Left cardiac atrium (tissue), 4 donors: ENCODE measurements at places on chromosomes 3 and 15. TPM values are rescaled to one million over a fixed set of nuclear protein-coding genes. Genes with fewer than 3 reads are reported as not detected.
A peak's percentile ranks its signal among the peaks of the same experiment; 100 is the strongest.

UBAP1L gene
- 2.9 TPM for total RNA-seq

DNA sequence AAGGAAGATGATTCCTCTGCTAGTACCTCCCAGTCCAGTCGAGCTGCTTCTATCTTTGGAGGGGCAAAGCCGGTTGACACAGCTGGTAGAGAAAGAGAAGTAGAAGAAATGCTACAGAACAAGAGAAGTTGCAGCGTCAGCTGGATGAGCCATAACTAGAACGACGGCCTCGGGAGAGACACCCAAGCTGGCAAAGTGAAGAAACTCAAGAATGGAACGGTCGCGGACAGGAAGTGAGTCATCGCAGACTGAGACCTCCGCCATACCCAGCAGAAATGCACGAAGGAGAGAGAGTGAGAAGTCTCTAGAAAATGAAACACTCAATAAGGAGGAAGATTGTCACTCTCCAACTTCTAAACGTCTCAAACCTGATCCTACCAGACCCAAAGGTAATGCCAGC lies 19.0 kb upstream of the PARP14 start:
- no peak for DNase-seq

CSTA gene
- total RNA-seq = 3.8 TPM

- DNase-seq = no peak
Observed at GRCh38 chr3:167787440-167787839, 51.9 kb downstream of the SERPINI1 start.

CGNL1 gene
- total RNA-seq = 26.0 TPM

GRCh38 chr3:178494386-178494785 lies 41.9 kb upstream of the KCNMB2 start:
- DNase-seq = no peak

TRPM1 gene
- total RNA-seq = 0.24 TPM

CERS3 gene
- 0.18 TPM for total RNA-seq

DNA sequence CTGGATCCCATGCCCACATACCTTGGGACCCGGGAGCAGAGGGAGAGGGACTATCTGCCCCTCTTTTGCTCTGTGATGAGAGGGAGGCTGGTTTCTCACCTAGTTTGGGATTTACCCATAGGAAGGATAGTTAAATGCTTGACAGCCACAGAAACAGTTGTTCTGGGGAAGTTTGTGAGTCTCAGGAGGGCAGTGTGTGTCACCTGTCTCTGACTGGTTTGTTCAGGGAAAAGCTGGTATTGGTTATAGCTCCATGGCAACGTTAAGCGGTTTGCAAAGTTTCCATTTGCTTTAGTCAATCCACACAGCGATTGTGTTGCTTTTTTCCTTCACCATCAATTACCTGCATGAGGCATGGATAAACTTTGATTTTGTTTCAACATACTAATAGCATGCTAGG lies 3.7 kb upstream of the TMED3 start:
- DNase-seq = no peak

DNA sequence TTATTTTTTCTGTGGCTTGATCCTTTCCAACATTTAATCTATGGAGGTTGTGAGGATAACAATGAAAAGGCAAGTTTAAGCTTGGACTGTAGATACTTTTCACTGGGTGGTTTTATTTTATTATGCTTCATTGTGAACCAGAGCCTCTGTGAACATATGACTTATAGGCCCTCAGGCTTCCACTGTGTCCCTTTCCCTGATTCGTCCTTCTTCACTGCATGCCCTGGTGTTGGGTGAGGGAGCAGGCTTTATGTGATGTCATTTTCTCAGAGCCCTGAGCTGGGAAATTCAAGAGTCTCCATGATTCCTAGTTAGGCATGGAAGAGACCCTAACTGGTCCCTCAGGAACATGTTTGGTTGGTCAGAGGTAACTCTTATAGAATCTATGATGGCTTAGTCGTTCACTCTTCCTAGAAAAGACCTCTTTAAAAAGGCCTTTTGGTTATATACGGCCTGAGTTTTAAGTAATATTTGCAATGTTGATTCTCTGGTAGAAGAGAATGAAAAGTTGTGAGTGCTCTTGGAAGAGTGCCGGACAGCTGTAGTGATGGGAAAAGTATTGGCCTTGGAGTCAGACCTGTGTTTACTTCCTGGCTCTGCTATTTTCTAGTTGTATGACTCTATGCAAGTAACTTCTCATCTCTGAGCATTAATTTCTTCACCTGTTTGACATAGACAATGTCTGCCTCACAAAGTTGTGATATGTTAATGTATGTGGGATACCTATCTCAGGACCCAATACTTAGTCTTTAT lies 168.4 kb downstream of the LPP start:
- DNase-seq = no peak

DNA sequence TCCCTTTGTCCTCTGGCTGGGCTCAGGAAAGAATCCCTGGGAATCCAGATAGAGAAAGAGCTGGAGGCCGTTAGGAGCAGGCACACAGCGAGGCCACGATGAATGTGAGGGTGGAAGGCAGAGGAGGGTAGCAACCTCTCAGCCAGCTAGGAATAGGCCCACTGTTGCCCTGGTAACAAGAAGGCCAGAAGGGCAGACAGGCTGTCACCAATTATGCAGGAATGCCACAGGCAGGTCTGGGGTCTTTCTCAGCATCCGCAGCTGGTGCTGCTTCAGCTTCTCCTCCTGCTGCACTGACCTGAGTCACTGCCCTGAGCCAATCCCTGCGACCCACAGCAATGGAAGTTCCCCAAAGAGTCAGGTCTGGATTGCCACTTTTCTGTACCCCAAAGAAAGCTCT lies 62.8 kb upstream of the C3orf80 start:
- no peak for DNase-seq

DNA sequence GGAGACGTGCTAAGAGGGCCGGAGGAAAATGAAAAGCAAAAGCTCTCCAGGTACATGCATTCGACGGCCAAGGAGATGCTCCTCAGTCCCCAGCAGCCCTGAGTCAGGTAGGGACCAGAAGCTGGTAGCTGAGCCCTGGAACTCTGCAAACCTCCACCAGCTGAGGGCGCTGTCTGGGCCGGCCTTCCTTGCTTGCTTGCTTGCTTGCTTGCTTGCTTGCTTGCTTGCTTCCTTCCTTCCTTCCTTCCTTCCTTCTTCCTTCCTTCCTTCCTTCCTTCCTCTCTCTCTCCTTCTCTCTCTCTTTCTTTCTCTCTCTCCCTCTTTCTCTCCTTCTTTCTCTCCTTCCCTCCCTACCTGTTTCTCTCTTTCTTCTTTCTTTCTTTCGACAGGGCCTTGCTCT lies 94.6 kb upstream of the RASGRF1 start:
- no peak for DNase-seq

DNA sequence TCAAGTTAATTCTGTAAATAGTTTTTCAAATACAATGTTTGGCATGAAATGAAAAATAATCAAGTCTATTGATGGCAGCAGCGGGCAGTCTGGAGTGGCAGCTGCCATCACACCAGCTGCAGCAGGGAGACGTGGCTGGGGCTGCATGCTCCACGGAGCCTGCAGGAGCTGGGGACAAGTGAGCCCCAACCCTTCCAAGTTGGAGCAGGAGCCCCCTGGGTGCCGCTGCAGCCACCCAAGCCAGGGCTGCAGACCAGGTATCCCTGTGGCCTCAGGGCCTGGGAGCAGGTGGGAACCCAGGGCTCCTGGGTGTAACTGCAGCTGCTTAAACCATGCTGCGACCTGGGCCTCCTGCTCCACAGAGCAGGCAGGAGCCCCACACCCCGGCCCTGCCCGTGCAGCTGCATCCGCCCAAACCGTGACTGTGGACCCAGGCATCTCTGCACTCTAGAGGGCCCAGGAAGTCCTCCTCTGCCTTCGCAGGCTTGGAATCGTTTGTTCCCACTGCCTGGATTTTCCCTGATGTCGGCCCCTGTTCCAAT lies 257.4 kb downstream of the PLOD2 start:
- DNase-seq = no peak

DNA sequence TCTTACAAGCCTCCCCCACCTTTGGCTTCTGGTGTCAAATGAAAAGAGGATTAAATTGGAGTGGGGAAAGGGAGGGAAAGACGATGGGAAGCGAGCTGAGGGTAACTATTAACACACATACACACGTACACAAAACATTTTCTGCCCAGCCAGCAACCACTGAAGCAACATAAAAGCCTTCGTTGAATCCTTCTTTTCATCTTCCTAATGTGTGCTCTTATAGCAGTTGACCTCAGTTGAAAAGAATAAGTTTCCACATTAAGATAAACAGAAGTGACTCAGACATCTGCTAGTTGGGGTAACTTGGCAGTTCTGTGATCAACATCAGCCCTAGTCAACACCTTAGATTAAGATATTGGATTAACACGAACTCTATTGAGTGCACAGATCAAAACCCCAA lies 558.5 kb downstream of the MECOM start:
- DNase-seq = no peak

RTP1 gene
- not detected for total RNA-seq

DNA sequence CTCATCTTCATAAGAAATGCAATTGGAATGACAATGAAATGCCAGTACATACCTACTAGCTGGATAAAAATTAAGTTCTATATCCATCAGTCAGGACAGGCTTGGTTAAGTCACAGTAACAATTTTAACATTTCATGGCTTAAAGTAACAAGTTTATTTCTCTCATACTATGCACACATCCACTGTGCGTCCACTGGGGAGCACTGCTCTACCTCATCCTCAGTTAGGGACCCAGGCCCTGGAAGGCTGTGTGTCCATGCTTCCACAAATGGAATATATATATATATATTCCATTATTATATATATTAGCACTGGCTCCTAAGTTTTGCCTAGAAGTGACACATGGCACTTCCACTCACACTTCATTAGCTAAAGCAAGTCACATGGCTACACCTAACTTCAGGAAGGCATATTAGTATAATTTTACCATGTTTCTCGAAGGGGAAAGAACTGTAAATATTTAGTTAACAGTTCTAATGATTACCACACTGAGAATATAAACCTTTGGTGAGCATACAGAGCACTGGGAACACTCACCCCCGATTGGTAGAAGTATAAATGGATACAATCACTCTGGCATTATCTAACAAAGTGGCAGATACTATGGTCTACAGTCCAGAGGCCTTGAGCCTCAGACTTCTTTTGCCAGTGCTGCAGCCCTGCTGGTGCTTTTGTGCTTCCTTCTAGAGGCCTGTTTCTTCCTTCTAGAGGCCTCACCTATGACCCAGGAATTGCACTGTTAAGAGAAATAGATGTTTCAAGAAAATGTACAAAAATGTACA lies 28.6 kb downstream of the AP3S2 start:
- DNase-seq = no peak

DUOXA2 gene
- total RNA-seq = not detected

HTR3C gene
- total RNA-seq = not detected

GRCh38 chr3:89562373-89562772 lies 455.0 kb downstream of the EPHA3 start:
- no peak for DNase-seq

CLEC3B gene
- total RNA-seq = 107 TPM

KPNA4 gene
- 88.2 TPM for total RNA-seq

- no peak for DNase-seq
Observed at GRCh38 chr3:193771653-193772421, 178.8 kb downstream of the OPA1 start.

- peak; percentile 50 for DNase-seq
Observed at GRCh38 chr15:31488437-31489204, 162.0 kb downstream of the KLF13 start.

DNA sequence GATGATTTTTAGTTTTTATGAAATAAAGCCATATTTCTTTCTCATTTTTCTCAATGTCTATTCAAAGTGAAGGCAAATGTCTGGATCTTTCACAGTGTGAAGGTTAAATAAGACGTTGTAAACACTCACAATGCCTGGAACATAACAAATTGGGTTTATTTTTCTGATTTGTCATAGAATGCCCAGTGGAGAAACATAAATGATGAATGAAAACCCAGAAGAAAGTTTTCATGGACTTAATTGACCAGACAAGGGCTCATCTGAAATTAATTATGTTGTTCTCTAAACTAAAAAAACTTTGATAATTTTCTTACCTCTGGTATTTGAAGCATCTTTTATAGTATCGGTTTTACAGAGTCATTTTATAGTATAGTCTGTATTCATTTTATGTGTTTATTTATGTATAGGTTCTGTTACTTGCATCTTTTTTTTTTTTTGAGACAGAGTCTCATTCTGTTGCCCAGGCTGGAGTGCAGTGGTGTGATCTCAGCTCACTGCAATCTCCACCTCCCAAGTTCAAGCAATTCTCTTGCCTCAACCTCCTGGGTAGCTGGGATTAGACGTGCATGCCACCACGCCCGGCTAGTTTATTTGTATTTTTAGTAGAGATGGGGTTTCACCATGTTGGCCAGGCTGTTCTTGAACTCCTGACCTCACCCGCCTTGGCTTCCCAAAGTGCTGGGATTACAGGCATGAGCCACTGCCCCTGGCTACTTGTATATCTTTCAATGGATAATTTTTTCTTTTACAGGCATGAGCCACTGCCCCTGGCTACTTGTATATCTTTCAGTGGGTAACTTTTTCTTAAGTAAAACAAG lies 15.1 kb upstream of the BNIP2 start:
- no peak for DNase-seq
